ENCODE measurements at places on chromosomes 3 and 15.

DNA sequence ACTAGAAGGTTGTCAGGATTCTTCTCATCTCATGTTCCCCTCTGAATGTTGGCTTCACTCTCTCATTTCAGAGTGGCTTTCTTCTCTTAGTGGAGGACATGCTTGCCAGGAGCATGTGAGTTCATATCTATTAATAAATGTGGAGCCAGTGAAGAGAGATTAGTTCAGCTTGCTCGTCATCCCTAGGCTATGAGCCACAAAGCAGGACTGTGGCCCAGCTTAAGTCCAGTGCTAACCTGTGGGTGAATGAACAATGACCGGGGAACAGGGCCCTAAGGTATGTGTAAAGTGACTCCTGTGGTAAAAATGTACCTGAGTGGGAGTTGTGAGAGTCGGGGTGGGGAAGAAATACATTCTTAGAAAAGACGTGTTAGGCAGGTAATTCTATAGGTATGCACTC lies 96.9 kb upstream of the TBL1XR1 start:
- DNase-seq, result no peak

- no peak for DNase-seq
Observed at GRCh38 chr3:139836698-139837464, 98.1 kb upstream of the CLSTN2 start.

DNA sequence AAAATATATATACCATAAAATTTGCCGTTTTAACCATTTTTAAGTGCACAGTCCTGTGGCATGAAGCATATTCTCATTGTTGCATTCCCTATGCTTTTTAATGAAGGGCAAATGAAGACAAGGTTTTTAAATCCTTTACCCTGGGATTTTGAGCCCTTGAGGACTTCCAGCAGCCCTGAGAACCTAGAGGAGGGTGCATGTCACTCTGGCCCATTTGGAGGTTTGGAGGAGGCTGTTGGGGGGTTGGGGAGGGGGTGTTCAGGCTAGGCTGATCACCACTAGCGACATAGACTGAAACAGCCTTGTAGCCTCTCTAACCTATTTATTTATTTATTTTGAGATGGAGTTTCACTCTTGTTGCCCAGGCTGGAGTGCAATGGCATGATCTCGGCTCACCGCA lies 86.0 kb downstream of the SMAD6 start:
- no peak for DNase-seq

- DNase-seq, result no peak
Observed at GRCh38 chr3:113560831-113561623, 28.7 kb downstream of the SIDT1 start.

GRCh38 chr3:151460774-151461450 lies at the start of gene IGSF10:
Gene IGSF10, minus strand, starts transcription at chr3:151461061. Its CDS starts 2,352 bp downstream, at chr3:151458709.
- DNase-seq, result no peak

DNA sequence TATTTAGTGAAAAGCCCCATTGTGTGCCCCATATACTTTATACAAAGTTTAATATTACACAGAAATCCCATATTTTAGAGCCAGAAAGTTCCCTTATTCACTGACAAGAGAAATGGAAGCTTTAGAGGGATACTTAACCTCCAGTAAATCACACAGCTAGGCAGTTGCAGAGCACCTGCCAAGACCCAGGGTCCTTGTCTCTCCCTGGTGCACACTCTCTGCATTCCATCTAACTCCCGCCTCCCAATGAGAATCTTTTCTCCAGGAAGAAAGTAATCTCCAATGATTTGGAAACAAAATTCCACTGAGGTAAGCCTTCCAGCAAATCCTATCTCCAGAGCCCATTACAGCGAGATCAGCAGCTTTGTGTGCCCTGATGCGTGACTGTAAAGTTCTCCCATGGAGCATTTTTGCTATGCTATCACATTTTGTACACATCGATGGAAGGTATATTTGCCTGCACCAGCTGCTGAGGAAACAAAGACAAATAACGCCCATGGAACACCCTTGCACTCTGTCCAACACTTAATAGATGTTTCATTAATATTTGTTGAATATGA lies 41.4 kb downstream of the ULK4 start:
- no peak for DNase-seq

GRCh38 chr3:136634821-136635220 lies 117.4 kb downstream of the STAG1 start:
- DNase-seq, result no peak

- no peak for DNase-seq
Observed at GRCh38 chr15:40314723-40315276, 7.1 kb upstream of the PLCB2 start.

DNA sequence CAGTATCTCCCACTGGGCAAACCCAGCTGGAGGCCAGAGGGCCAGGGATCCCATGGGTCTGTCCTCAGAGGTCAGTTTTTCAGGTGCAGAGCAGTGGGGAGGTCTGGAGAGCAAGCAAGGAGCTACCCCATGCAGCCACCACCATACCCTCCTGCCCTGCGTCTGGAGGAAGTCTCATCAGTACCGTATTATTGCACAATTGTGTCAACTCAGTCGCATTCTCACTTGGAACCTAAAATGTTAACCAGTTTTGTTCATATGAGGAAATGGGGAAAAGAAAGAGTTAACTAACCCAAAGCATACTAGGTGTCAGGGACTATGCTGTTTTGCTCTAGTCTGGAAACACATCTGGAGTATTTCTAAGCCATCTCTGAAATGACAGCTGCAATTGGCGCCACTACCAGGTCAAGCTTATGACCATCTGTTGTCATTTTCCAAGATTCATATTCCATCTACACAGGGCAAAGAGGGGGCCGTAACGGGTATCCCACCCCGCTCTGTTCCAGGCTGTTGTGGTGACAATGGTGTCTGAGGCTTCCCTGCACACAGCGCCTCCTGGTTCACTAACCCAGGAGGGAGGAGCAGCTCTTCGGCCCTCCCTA lies 16.9 kb upstream of the APBA2 start:
- no peak for DNase-seq

GRCh38 chr3:113532698-113533533 lies 561 bp downstream of the SIDT1 start:
- DNase-seq, result peak; percentile 24

DNA sequence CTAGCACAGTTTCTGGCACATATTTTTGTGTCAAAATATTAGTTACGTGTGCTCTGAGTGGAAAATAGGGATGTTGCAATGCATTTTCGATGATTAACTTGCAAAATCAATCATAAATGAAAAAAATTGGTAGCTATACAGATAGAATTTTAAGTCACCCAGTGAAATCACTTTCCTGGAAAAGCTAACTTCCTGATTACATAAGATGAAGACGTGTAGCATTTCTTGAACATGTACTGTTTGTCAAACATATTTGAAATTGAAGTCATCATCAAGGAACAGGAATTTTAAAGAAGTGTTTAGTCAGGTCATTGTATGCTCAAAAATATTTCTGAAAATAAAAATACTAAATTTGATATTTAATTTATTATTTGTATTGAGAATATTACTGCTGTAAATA lies 977.7 kb downstream of the PLOD2 start:
- DNase-seq, result no peak

DNA sequence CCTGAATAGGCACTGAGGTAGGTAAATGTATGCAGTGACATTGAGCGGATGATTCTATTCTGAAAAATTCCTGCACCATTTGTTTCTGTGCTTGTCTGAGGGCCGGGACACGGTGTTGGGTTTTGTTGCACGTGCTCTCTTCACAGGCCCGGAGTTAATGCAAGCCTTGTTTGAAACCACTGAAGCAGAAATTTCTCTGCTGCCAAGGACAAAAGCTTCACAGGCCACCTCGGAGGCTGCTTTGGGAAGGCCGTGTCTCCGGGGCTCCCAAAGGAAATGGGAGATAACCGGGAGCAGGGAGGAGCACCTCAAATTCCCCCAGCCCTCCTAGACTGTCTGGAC lies 179.4 kb downstream of the OPA1 start:
- no peak for DNase-seq

DNA sequence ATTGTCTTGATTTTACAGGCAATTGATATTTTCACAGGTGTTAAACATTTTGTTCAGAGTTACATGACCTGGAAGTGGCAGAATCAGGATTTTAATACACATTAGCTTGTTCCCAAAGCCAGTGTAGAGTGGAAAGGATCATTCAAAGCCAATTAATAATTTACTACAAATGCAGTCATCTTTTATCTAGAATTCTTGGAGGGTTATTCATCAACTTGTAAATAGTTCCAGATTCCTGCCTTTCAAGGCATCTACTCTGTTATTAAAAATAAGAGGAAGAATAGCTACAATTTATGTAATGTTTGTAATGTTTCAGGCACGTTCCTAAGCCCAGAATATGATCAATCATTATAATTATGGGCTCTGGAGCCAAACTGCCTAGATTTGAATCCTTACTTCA lies 358.5 kb downstream of the ZNF385D start:
- DNase-seq, result no peak

DNA sequence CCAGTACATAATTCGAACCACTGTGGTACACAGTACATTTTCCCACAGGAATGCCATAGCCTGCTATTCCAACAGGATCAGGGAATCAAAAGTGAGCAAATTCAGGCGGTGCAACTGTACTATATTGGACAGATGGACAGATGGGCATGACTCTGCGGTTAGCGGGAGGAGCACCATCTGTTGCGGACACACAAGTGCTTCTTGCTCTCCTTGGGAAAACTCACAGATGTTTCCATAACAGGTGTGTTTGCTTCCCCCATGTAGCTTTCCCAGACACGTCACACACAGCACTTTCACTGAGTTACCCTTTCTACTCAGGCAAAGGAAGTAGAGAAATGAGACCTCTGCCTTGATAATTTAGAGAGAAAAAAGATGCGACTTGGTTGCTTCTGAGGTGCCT lies 325.1 kb upstream of the THBS1 start:
- no peak for DNase-seq

DNA sequence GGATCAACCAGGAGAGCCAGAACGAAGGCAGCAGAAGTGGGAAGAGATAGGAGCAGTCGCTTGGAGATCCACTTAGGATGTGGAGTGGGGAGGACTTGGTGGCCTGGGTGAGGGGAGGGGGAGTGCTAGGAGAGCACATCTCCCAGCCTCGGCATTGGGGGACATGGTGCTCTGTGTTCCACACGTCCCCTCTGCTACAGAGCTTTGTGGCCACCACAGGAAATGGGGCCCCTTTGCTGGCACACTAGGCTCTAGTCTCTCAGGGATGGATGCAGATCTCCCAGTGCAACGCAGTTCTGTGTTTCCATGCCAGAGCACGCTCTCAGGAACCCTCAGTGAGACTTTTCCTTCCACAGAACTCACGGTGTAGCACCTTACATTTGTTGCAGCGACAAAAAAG lies 68.8 kb downstream of the CHDH start:
- no peak for DNase-seq

DNA sequence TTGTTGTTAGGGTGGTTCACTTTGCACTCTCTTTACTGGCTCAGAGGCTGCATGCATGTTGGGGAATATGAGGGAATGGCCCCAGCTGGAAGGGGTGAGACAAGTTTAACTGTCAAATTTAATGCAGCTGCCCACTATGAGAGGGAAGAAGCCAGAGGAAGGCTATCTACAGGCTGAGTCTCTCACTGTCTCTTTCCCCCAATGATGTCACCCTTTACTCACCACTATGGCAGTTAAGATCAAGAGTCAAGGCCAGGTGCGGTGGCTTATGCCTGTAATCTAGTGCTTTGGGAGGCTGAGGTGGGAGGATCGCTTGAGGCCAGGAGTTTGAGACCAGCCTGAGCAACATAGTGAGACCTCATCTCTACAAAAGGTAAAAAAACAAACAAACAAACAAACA lies 12.2 kb upstream of the RBMS3 start:
- DNase-seq, result no peak

DNA sequence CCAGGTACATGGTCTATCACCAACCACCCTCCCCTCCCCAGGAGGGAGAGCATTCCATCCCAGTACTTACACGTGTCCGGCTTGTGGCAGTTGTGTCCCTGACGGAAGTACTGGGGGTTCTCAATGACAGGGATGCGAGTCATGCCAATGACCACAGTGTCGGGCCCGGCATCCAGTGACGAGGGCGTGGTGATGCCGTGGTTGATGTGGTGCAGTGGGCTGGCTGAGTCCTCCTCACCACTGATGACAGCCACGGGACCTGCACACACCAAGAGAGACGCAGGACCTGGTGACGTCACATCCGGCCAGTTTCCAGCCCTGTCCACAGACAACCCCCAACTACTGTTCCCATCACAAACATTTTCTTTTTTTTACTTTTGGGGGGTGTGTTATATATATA lies 223.8 kb downstream of the NTRK3 start:
- DNase-seq, result no peak

DNA sequence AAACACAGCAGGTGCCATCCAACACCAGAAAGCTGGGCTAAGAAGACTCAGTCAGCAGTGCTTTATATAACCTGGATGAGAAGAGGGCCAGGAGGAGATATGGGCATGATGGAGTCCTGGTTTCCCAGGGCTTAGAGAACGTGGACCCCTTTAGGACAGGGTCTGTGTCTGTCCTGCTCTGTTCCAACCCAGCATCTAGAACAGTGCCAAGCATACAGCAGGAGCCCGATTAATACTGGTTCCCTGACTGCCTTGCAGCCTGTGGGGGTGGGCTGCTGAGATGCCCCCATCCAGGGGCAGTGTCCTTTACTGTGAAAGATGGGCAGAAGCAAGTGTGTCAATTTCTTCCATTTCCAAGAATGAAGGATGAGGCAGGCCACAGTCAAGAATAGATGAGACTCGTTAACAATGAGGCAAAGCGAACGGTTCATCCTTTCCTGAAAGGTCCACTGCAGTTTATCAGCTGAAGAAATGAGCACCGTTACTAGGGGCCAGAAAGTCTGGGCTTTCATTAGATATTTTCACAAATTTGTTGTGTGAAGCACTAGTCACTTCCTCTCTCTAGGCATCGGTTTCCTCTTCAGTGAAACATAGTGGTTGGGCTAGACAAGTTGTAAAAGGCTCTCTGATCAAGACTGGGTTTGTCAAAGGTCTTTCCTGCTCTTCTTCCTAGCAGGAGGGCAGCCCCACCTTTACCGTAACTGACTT lies 72.0 kb upstream of the HERC1 start:
- DNase-seq, result no peak

GRCh38 chr3:95595416-95596075 lies 1218.8 kb upstream of the EPHA6 start:
- no peak for DNase-seq

- peak; percentile 32 for DNase-seq
Observed at GRCh38 chr15:45637552-45638033, 2.8 kb downstream of the SQOR start.

- no peak for DNase-seq
Observed at GRCh38 chr15:85646538-85647091, 148.1 kb downstream of the KLHL25 start.

- DNase-seq, result no peak
Observed at GRCh38 chr15:40070608-40071218, 31.7 kb upstream of the SRP14 start.

DNA sequence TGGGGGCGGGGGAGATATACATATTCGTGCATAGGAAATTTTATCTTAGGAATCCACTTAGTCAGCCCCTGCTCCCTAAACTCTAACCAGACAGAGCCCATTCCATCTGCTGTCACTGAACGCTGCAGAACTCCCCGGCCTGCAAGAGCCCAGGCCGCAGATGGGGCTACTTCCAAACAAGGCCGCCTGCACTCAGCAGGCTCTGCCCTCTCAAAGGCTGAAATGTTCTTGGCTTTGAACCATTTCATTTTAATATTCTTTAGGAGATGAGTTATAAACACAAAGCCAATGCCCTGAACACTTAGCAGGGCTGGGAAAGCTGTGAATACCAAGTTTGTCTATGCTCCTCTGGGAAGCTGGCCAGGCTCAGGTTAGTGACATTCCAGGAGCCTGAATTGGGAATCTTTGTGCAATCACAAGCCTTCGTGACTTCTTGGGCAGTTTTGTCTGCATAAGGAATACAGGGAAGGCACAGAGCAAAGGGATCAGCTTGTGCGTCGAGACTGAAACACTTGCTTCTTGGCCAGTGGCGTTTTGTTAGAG lies 65.0 kb downstream of the SYNM start:
- DNase-seq, result no peak

All from stimulated activated CD4-positive, alpha-beta T cell treated with anti-CD3 and anti-CD28 coated beads, TNF-alpha, amount 100 ng/mL, for 4 hours (primary cell).